ENCODE measurements at places on chromosomes 12 and 14.
A peak's percentile ranks its signal among the peaks of the same experiment; 100 is the strongest.

GRCh38 chr12:2009623-2010022 lies 5.4 kb upstream of the DCP1B start:
- no peak for DNase-seq

DNA sequence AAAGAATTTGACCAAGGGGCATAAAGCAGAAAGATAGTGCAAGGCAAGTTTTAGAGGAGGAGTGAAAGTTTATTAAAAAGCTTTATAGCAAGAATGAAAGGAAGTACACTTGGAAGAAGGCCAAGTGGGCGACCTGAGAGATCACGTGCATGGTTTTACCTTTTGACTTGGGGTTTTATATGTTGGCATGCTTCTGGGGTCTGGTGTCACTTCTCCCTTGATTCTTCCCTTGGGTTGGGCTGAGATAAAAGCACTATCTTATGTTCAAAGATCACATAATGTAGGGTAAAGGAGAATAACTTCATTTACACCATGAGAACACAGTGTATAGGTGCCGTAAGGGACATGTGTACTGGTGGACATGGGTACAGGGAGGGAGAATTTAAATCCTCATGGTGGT lies 17.7 kb upstream of the TMEM30B start:
- no peak for DNase-seq

GRCh38 chr12:22229652-22230279 lies 104.7 kb downstream of the ST8SIA1 start:
- DNase-seq = no peak

GRCh38 chr12:70443062-70443673 lies 77.1 kb downstream of the KCNMB4 start:
- DNase-seq = peak; percentile 69

DNA sequence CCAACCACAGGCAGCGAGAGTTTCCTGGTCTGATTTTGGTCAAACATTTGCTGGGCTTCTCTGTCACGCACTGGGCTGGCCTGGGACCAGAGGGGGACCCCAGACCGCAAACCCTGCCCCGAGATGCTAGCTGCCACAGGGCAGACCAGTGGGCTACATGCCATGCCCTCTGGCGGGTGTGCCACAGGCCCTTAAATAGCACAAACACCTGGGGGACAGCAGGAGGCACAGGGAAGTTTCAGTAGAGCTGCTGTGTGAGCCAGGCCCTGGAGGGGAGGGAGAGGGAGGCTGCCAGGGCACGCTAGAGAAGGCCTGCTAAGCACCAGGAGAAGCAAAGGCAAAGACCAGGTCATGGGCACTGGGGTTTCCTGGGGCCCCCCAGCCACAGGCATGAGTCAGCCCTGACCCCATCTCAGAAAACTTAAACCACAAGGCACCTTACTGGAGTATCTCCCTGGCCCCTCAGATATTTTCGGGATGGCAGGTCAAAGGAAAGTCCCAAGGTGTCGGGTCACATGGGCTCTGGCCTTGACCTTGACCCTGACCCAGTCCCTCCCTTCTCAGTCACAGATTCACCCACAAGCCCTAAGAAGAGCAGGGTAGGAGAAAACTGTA lies 29.2 kb downstream of the ITPK1 start:
- DNase-seq = peak; percentile 59

- peak; percentile 95 for DNase-seq
Measured at GRCh38 chr12:7970475-7971252, 34.7 kb upstream of the SLC2A3 start.

GRCh38 chr12:55932551-55932910 lies 1.6 kb downstream of the DGKA start:
- no peak for DNase-seq

DNA sequence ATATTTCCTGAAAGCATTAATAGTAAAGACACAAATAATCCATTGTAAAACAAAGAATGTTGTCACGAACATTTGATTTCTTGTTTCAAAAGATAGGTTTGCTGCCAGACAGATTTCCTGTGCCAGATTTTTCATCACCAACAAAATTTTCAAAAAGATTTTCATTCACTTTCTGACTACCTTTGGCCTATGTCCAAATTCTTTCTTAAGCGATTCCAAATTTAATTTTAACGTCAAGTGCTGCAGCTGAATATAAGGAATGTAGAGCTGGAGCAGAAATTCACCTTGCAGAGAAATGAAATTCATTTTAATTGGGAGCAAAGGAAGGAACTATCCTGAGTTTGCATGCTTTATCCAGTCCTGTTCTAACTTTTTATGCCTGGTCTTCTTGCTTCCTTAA lies 277.4 kb downstream of the CCER1 start:
- no peak for DNase-seq

DNA sequence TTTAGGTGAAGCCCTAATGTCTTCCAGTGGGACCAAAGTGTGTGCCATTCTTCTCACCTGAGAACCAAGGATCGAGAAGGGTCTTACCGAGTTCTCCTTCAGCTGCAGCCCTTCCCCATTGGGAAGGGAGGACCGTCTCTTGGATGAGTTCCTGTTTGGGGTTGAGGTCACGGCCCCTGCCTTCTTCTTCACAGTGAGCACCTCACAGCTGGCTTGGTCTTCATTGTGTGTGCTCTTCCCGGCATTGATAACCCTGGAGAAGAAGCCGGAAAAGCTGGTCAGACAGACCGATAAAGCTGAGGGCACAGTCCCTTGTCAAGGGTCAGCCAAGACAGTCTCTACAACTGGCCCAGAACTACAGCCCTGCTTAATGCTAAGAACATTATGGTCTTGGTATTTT lies 102.9 kb downstream of the PPM1H start:
- no peak for DNase-seq

- no peak for DNase-seq
Measured at GRCh38 chr14:97603201-97603600, 806.0 kb downstream of the VRK1 start.

- no peak for DNase-seq
Measured at GRCh38 chr14:100522616-100523099, 64.6 kb downstream of the BEGAIN start.

- peak; percentile 31 for DNase-seq
Measured at GRCh38 chr12:30753751-30754382, 884 bp downstream of the CAPRIN2 start.

DNA sequence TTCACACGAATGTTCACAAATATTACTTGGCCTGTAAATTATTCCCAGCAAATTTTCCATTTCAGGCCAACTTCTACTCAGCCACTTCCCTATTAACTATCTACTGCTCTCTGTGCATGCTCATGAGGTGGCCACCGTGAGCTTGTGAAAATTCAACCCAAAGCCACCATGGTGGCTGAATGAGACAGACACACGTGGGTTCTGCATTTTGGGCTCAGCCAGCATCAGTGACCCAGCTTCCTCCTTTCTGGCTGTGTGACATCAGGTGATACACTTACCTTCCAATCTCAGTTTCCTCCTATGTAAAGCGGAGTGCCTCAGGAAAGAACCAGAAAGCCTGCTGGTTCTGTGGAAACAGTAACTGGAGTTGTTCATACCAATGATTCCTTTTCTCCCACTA lies 175.8 kb downstream of the FOXN3 start:
- no peak for DNase-seq

- DNase-seq = no peak
Measured at GRCh38 chr12:75364919-75365318, 26.0 kb upstream of the GLIPR1L2 start.

DNA sequence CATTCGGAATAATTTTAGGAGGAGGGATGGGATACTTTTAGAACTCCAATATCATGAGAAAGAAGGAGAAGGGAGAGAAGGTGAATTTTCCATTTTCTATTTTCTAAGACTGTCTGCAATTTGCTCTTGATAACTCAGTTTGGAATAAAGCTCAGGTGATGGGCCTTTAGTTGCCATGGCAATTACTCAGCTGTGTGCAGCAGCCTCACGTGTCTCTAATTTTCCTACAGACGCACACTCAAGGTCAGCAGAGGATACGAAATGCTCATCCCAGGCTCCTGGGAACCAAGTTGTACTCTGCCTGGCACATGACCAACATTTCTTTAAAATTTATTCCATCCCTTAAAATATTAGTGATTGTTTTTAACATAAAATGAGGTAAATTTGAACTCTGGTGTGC lies 76.7 kb downstream of the TTC8 start:
- DNase-seq = no peak

DNA sequence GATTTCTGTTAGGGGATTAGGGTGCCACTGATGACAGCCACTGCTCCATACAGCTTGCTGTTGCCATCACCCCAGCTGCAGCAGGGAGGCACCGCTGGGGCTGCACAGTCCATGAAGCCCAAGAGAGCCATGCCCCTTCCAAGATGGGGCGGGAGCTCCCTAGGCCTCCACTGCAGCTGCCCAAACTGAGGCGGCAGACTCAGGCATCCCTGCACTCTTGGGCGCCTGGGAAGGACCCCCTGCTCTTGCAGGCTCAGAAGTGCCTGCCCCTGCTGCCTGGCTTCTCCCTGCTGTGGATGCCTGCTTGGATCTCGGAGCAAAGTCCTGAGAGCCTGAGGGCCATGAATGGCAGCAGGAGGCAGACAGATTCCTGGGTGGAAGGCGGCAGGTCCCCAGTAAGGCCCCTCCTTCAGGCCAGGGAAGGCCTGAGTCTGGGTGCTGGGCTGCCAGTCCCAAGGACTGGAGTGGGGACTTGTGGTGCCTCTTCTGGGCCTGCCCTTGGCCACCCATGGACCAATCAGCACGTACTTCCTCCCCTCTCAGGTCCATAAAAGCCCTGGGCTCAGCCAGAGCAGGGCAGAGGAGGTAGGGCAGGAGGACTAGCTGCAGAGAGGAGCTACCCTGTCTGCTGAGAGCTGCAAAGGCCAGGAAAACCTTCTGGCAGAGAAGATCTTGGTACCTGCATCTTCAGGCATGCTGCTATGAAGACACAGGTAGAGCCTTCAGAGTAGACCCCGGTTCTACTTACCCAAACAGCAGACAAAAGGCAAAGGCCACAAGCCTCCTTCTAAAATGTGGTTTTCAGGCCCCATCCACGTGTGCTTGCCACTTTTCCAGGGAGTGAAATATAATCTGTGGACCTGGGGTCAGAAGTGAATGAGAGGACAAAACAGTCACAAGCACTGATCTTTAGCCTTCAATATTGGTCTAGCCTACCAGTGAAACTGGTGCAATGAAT lies 30.0 kb upstream of the STK38L start:
- no peak for DNase-seq

- DNase-seq = no peak
Measured at GRCh38 chr12:93827669-93828068, 150.5 kb downstream of the CRADD start.

DNA sequence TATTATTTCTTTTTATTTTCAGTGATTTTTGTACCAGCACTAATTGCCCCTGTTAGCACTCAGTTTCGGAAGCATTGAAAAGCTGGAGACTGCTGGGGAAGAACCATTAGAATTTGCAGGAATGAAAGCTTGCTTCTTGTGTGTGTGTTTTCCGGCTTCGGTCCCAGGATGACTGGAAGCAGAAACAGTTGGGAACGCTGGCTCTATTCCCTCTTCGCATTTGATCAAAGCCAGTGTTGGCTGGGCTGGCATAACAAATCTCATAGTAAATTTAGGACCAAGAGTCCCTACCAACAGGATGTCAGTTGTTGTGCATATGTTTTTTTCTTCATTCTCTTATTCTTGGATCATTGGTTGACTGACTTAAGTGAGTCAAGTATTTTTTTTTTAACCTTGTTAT lies 53.6 kb upstream of the TRAF3 start:
- no peak for DNase-seq

- peak; percentile 71 for DNase-seq
Measured at GRCh38 chr12:121590476-121591143, 9.8 kb upstream of the KDM2B start.

DNA sequence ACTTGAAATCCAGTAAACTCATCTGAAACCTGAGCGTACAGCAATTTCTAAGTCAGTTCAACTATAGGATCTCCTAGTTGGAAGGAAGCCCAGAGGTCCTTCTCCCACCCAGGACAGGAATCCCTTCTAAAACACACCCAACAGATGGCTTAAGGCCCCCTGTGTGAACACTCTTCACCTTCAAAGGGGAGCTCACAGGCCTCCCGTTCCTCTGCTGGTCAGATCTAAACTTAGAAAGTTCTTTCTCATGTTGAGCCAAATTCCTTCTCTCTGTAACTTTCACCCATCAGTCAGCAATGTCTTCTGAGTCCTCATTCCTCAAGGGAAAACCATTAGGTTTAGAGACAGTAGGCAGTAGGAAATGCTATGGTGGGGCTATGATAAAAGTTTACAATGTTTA lies 355.2 kb downstream of the PCNX1 start:
- DNase-seq = no peak

- peak; percentile 48 for DNase-seq
Measured at GRCh38 chr12:53166837-53167236, 13.7 kb upstream of the ZNF740 start.

DNA sequence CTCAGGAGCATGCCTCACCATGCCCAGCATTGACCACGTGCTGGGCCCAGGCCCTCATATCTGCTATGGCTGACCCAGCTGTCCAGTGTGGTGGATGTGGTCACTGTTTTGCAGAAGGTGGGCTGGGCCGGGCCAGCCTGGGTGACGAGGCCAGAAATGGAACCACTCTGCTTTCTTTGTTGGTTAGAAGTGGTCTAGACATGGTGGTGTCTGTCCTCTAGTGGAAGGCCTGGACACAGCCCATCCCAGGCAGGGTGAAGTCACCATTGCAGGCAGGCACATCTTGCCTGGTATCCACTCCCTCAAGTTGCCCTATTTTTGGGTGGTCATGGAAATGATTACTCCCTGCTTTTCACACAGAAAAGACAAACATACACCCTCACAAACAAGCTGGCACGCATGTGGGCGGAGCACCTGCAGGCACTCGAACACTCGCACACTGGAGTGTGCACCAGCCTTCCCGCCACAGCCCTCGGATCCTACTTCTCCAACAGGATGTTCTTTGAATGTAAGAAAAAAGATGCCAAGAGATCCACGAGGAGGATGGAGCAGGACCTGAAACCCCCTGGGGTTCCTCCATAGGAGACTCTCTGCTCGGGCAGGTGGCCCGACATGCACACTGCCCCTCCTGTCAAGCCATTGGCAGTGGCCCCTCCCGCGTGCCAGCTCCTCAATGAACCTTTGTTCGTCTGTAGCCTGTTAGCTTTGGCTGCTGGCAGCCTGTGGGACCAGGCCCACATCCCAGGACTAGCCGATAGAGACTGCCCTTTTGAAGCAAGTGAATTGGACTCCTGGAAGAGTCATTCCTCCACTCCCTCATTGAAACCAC lies 38.4 kb downstream of the MLXIP start:
- DNase-seq = no peak

DNA sequence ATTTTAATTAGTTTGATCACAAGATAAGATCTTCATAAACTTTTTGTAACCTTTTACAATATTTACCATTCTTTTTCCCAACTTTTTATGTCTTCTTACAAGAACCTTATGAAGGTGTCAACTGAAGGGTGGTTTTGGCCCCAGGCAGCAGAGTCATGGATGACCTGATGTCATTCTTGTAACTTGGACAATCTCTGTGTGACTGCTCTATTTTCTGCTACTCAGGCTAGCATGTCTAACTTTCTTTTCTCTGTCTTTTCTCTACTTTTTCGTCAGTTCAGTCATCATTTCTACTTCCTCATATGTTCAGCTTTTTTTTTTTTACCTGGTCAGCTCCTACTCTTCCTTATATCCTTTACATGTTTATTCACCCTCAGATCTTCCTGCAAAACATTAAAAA lies 150.7 kb upstream of the PTPRQ start:
- peak; percentile 22 for DNase-seq

GRCh38 chr12:123712780-123713319 lies 697 bp downstream of the ATP6V0A2 start:
- no peak for DNase-seq
